DMS53 (cell line): ENCODE measurements at places on chromosomes 2 and 18.

DNA sequence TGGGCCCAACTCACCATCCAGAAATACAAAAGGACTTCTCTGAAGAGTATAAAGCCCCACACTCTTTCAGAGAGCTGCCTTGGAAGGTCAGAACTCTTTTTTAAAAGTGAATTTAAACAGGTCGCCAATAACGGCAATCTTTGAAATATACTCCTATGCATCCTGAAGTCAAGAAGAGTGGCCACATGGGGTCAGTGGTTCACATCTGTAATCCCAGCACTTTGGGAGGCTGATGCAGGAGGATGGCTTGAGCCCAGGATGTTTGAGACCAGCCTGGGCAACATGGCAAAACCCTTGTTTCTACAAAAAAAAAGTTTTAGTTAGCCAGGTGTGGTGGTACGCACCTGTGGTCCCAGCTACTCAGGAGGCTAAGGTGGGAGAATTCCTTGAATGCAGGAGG lies 68.1 kb upstream of the FZD7 start:
- DNase-seq = peak; percentile 21

- DNase-seq = peak; percentile 90
These were observed 871.8 kb downstream of the SLC4A3 start for GRCh38 chr2:220499225-220499624.

DNA sequence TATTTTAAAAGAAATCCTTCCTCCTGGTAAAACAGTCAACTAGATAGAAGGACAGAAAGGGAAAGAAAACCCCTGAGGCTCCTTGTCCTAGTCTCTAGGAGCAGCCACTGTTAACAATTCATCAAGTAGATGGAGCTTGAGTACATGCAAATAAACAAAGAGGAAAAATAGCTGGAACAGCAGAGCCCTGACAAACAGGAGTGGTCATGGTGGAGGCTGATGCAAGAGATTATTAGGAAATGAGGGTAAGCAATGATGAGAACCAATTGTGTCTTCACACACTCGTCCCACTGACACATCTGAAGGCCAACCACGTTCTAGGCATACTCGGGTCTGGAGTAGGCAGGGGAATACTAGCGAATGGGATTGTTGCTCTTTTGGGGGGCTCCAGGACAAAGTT lies 9.2 kb downstream of the DLGAP1 start:
- no peak for DNase-seq

GRCh38 chr18:36403896-36404820 lies 106.6 kb downstream of the FHOD3 start:
- DNase-seq = no peak

DNA sequence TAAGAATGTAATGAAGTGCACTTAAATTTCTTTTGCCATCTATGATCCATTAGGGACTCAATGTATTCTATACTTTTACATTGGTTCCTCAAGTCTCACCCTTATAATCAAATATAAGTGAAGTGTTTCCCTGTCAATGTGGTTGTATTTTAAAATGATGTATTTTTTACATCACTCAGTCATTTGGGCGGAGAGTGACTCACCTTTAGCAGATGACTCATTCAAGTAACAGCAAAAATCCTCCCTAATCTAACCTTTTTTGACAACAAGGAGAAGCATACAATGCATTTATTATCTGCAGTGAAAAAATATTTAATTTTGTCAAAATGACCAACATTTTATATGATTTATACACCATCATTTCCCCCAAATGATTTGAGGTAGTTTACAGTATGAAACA lies 94.4 kb downstream of the FANCL start:
- DNase-seq = peak; percentile 57

GRCh38 chr2:172704072-172704936 lies 31.3 kb upstream of the RAPGEF4 start:
- DNase-seq = peak; percentile 79

DNA sequence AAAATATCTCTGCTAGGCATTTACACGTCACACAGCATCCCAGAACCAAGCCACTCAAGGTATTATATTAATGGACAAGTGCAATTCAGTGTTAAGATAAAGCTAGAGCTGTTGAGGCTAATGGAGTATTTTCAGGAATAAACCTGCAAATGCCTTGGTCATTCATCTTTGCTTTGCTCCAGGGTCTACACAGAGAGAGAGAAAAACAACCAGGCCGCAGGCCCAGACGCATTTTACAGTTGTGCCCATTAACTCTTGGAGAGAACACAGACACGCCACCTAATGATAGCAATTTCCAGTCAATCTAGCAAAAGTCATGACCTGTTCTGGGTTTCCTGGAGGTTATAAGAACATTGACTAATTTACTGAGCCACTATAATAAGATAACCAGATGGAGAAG lies 829.3 kb downstream of the LRRTM4 start:
- DNase-seq = no peak
